ENCODE measurements at places on chromosomes 6 and 20.

DNA sequence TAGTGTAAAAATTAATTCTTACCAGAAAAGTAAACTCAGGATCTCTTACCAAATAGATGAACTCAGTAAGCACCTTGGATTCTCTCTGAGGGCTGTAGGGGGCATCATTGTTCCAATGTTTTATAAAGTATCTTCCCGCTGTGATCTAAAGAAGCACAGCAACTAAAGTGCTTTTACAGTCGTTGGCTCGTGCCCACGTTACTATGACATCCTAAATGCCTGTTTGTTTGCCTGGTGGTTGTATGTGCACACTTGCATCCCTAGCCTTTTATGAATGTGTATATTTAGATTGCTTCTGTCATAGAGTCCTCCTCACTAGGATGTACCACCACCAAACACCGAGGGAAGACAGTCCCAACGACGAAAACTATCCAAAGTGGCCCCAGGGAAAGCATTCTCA, 34.5 kb downstream of the SLX4IP start:
- DNase-seq: peak; percentile 93

DNA sequence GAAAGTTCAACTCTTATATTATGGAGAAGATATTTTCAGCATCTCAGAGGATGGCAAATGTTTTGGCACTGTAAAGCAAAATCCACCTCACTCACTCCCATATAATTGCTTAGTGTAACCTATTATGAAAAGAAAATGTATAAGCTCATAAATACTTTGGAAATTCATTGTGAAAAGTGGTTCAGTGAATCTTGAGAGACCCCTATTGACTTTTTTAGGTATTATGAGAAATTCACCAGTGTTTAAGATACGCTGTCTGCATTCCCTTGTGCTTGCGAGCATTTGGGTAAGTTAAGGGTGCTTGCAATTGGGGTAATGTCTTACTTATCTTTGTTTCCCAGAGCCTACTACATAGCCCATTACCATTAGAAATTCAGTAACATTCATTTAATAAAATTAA, 66.3 kb upstream of the BMP5 start:
- no peak for DNase-seq

DNA sequence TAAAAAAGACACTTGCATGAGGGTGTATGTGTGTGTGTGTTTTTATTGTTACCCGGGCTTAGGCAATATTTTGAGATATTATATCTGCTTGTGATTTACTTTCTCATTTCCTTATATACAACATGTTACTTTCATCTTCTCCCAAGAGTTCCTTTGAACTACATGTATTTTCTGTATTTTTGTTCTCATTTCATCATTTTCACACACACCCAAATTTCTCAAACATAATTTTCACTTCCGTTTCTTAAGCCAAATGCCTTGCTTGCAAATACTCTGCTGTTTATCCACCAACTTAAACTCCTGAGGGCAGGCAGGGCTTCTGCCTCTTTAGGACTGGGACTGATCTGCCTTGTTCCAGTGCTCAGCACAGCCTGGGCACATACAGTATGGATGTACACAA, 69.3 kb upstream of the FYN start:
- no peak for DNase-seq

DNA sequence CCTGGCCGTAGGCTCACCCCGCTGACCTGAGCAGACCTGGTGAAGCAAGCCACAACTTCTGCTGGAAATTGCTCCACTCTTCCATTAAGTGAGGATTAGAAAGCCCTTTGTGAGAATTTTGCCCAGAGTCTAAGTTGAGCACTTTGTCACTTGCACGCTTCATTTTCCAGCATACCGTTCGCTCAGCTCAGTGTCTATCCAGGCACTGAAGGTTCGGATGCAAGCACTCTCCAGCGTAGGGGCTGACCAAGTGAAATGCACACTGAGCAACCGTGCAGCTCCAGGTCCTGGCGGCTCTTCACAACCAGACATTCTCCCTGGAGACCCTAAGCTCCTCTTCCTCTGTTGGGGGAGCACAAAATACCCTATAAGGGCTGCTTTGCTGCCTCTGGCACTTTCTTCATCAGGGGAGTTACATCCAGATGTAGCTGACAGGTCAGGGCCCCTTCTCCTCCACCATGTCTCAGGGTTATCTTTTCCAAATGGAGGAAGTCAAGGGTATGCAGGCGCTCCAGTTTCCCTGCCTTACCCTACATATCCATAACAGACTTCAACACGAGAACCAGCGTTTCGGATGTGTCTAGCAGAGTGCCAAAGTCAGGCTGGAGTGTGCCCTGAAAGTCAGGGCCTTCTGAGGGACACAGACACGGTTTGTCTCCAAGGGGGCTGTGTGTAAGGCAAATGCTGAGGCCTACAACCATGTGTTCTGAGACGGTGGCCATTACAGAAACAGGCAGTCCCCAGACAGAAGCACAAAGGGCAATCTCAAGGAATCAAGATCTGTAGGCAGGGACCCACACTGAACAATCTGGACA, 146.7 kb upstream of the AFDN start:
- no peak for DNase-seq

- DNase-seq: no peak
Observed at GRCh38 chr6:43771858-43772680, 2.1 kb downstream of the VEGFA start.
